D341Med (cell line): ENCODE measurements at places on chromosomes 11 and 22.

DNA sequence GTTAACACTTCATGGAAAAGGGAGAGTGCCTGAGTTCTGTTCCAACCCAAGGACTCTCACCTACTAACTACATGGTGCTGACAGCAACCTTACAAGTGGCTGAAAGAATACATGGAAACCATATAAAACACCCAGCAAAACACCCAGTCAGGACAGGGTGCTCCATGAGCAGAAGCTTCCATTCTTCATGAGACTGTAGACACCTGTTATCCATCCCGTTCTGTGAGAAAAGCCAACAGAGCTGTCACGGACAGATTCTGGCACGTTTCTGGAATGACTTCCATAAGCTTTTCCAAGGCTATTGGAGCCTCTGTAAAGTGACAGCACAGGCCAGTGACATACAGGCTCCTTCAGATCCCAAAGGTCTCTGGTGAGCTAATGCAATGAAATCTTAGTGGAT lies 23.2 kb downstream of the PRR14L start:
- DNase-seq: no peak

DNA sequence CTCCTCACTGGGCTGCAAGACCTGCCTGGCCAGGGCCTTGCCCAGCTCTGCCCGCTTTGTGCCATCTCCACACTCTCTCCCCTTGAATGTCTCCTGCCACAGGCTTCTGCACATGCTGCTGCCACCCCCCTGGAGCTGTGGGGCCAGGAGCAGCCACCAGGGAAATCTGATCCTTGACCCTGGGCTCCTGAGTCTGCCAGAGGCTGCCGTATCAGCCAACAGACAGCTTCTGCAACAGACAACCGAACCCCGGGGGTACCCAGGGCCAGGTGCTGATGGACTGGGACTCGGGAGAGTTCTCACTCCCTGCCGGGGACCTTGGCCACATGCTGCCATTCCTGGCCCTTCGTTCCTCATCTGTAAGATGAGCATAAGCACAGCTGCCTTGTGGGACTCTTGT lies 3.3 kb upstream of the PPARA start:
- DNase-seq: no peak

GRCh38 chr11:72924568-72925190 lies 110.5 kb downstream of the ATG16L2 start:
- no peak for DNase-seq

- DNase-seq: no peak
Measured at GRCh38 chr11:47201015-47201414, 13.8 kb upstream of the DDB2 start.

DNA sequence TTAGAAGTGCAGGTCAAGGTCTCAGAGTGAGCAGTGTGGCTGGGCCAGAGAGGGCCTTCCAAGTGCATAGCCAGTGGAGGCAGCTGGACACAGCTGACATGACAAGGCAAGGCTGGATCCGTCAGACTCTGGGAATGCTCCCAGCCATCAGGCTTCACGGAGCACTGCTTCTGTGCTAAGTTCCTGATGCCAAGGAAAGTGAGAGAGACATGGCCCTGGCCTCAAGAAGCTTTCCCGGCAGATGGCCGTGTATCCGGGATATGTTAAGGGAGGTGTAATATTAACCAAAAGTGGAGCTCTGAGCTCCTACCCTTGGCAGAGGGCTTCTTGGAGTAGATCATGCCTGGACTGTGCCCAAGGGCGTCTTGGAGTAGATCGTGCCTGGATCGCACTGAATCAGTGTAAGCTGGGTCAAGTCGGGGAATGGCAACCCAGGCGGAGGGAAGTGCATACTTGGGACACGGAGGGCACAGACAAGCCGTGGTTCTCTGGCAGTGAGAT lies 7.4 kb upstream of the EFCAB6 start:
- no peak for DNase-seq
